Karpas-422 (cell line): ENCODE measurements at places on chromosomes 4 and X. TPM values are rescaled to one million over a fixed set of nuclear protein-coding genes. Genes with fewer than 3 reads are reported as not detected.

GRCh38 chr4:48047421-48047844, 30.9 kb downstream of the NIPAL1 start:
- peak; percentile 90 for DNase-seq

- peak; percentile 84 for DNase-seq
Measured at GRCh38 chrX:1673337-1673736, 58.5 kb downstream of the ASMT start.

GRCh38 chr4:185921583-185922555, 109.9 kb upstream of the SORBS2 start:
- DNase-seq = no peak

- DNase-seq = no peak
Measured at GRCh38 chr4:98383431-98384106, 122.4 kb downstream of the RAP1GDS1 start.

DNA sequence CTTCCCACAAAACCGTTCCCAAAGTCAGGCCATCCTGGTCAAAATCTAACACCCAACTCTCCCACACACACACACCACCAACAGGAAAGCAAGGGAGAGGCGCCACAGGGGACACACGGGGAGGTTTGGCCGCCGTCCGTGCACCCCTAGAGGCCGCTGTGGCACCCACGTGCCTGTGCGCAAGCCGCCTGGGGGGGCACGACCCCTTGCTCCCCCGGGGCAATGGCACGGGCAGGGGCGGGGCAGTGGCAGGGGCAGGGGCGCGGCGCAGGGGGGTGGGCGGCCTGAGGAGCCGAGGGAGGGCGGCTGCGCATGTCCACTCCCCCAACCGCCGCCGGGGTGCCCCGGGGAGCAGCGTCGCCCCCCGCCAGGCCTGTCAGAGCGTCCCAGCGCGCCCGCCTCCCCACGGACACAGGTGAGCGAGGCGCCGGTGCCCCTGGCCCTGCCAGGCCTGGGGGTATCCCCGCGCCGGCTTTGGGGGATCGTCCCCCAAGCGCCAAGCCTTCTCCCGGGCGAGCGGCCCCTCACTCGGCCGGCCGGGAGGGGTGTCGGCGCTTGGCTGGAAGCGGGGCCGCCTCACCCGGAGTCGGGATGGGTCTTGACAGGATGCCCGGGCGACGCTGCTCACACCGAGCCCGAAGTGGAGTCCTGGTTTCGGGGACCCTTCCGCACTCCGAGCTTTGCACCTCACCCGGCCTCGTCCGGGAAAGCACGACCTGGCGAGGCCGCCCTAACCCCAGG, at the start of gene ERAS:
Gene ERAS (plus strand): TSS at position 379 of the 741 bp plus-strand sequence. CDS start 2,611 bp downstream, outside the sequence.
- no peak for DNase-seq

DNA sequence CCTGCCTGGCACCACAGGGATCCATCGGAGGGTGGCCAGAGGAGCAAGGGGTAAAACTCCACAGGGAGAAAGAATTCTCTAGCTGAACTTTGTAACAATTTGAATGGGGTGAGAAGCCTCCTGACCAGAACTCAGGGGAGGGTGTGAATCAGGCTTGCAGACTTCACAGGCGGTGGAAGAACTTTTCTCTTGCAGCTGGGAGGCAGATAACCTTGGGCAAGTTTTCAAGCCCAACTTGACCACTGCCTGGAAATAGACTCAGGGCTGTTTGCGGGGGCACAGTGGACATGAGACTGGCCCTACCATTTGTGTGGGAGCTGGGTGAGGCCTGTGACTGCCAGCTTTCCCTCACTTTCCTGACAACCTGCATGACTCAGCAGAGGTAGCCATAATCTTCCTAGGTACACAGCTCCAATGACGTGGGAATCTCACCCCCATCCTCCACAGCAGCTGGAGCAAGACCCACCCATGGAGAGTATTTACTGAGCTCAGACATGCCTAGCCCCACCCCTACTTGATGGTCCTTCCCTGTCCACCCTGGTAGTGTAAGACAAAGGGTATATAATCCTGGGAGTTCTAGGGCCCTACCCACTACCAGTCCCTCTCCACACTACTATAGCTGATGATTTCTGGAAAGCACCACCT, 210.0 kb upstream of the AGTR2 start:
- no peak for DNase-seq

- DNase-seq = no peak
Measured at GRCh38 chr4:128341634-128342033, 54.0 kb upstream of the PGRMC2 start.

MAP7D2 gene
- 15.1 and 16.6 TPM in 2 replicates for total RNA-seq

LRAT gene
- not detected in 2 replicates for total RNA-seq

LONRF3 gene
- 5.4 and 6.3 TPM in 2 replicates for total RNA-seq

HERC5 gene
- total RNA-seq = not detected in 2 replicates
